AG08395 (cell line): ENCODE measurements at places on chromosomes 7 and 10.

DNA sequence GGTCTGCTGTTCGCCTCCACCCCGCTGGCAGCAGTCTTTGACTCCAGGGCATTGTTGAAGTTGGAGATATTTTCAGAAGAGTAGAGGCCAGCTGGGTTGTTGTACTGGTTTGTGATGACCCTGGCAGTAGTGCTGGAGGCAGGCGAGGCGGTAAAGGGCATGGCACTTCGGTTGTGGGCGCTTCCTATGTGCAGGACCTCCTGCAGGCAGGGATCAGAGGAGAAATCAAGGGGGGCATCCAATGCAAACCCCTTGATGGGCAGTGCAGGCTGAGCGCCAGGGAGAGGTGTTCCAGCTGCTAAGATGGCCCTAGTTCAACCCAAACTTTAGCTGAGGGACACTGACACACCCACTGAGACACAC lies 27.0 kb downstream of the PDLIM1 start:
- no peak for DNase-seq

DNA sequence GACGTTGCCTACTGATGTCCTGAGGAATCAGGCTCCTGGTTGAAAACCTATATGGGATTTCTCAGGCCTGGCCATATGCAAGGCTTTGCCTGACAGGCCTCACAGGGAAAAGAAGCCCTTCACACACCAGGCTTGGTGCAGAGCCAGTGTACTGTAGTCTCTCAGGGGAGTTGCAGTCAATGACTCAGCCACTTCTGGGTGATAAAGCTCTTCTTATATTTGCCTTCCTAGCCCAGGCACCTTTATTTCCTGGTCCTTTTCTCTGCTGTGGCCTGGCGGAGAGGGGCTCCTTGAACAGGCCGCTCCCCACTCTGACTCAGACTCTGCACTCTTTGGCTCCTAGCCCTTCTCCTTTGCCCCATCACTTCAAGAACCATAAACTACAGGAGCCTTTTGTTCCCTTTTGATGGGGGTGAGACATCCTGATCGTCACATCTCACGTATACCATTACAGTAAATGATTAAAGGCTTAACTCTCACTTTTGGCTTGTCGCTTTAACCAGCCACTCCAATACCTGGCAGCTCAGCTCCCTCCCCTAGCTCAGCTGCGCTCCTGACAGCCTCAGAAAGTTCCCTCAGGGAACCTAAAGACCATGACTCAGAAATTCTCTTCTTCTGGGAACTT lies 33.5 kb downstream of the DPY19L1 start:
- peak; percentile 24 for DNase-seq

GRCh38 chr10:76265441-76266113 lies 834.2 kb downstream of the LRMDA start:
- no peak for DNase-seq

- DNase-seq = no peak
Measured at GRCh38 chr10:132532749-132533560, 4.6 kb upstream of the INPP5A start.

DNA sequence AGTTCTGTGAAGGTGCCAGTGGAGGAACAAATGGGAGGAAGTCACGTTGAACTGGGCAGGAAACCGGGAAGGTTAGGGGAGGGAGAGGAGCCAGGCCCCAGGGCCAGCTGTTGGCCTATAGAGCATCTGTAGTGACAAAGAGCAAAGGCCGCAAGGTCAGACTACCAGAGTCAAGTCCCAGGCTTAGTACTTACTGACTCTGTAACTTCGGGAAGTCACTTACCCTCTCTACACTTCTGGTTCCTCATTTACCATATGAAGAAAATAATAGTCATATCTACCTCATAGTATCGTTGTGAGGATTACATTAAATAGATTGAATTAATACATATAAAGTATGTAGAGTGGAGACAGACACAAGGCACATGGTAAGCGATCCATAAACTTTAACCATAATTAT lies 101.8 kb upstream of the FZD1 start:
- DNase-seq = no peak

- DNase-seq = no peak
Measured at GRCh38 chr10:121713486-121713885, 115.2 kb upstream of the FGFR2 start.

- DNase-seq = peak; percentile 62
Measured at GRCh38 chr10:35447693-35448407, 111.5 kb downstream of the CCNY start.

DNA sequence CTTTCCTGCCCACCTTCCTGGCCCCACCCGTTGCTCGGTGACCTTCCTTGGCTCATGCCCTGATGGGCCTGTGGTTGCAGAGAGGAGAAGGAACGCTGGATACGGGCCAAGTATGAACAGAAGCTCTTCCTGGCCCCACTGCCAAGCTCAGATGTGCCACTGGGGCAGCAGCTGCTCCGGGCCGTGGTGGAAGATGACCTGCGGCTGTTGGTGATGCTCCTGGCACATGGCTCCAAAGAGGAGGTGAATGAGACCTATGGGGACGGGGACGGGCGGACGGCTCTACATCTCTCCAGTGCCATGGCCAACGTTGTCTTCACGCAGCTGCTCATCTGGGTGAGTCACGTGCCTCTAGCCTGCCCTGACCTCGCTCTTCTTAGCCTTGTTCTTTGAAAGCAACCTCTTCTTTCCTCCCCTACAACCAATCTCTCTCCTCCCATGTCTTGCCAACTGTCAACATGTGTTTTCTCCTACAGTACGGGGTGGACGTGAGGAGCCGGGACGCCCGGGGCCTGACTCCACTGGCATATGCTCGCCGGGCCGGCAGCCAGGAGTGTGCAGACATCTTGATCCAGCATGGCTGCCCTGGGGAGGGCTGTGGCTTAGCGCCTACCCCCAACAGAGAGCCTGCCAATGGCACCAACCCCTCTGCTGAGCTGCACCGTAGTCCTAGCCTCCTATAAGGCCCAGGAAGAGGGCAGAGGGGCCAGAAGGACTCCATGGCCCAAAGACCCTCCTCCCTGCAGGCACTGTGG lies 24.1 kb downstream of the GBX1 start:
- no peak for DNase-seq

GRCh38 chr10:24824536-24824935 lies 100.8 kb upstream of the ARHGAP21 start:
- DNase-seq = no peak

DNA sequence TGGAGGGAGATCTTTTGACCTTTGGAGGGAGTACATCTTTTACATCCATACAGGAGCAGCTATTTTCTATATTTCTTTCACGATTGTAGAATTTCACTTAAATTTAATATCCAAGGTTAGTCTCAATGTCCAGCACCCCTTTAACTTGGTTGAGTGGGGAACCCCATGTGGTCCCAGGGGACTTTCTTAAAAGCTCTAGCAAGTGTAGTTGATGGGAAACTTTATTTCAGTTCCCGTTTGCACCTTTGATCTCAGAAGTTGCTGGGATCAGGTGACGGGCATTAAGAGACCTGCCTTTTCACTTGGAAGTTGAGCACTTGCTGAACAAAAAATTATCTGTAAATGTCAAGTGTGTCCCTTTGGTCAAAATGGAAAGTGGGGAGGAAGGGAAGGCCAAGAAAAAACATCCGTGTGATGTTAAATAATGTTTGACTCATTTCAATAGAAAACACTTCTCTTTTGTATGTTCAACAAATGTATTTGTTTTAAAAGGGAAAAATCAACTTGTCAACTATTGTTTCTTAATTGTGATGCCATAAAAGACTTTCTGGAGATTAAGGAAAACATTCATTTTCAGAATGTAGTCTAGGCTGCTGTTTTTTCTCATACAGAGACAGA lies 370.1 kb upstream of the GALNT17 start:
- DNase-seq = no peak

- DNase-seq = no peak
Measured at GRCh38 chr10:97570146-97570788, 2.3 kb upstream of the ANKRD2 start.

DNA sequence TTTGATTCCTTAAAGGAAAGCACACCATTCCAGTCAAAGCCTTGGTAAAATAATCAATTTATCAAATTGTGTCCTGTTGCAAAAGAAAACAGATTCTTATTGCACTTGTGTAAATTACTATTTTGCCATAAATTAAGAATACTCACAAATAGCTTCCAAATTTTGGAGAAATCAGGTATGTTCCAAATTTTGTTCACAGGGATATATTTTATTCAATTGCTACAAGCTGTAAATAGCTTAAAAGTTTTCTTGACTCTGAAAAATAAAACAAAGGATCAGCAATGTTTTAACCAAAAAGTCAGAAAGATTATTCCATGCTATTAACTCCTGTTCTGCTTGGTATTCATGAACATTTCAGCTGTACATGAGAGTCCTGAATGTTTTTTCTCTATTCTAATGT lies 47.4 kb upstream of the CHST3 start:
- no peak for DNase-seq

- DNase-seq = no peak
Measured at GRCh38 chr10:71191551-71192076, 20.8 kb upstream of the UNC5B start.

DNA sequence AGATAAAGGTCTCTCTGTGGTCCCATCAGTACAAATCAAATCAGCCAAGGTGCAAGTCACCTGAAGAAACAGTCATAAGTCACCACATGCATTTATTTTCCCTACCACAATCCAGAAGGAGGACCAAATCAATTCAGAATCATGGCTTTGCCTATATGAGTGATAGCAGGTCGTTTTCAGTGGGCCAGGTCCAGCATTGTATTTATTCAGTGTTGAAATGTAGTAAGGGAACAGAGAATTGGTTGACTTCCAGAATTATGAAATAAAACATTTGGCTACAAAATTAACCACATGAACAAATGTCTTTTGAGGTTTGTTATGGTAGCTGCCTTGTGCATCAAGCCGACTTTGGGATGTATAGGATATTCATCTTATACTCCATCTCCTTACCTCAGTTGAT lies 88.4 kb downstream of the POLR1F start:
- DNase-seq = no peak

DNA sequence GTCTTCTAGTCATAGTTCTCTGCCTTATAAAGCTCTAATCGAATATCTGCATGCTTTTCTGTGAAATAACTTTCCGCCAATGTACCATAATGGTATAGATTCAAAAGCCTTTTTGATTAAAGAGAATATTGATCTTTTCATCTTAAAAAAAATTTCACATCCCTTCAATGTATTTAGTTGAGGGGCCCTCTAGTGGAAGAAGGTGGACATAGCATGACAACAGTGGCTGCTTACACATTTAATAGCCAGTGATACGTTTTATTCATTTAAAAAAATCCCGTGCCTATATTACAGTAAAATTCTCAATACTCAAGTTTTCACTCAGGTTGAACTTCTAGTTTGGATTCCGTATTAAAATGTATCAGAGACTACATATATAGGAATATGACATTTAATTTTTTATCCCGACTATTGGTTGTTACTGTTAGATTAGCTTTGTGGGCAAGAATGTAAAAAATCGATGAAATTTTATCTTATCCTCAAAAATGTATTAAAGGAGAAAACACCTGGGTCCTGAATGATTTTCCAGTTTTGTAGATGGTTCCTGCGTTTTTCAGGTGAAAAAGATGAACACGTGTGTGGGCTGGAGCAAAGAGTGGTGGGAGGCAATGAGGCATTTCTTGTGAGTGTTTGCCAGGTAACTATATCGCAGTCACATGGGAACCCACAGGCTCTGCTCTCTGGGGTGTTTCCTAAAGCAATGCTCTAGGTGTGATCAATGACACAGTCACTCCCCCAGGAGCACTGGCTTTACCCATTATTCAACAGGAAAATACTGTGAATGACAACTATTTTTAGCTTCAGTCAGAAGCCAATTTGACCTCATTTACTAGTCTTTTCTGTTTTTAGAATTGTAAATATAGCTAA lies 24.1 kb upstream of the PNLIP start:
- peak; percentile 38 for DNase-seq

- DNase-seq = no peak
Measured at GRCh38 chr7:22270371-22270770, 86.6 kb downstream of the RAPGEF5 start.

- no peak for DNase-seq
Measured at GRCh38 chr7:90833443-90833842, 237.3 kb downstream of the CDK14 start.

DNA sequence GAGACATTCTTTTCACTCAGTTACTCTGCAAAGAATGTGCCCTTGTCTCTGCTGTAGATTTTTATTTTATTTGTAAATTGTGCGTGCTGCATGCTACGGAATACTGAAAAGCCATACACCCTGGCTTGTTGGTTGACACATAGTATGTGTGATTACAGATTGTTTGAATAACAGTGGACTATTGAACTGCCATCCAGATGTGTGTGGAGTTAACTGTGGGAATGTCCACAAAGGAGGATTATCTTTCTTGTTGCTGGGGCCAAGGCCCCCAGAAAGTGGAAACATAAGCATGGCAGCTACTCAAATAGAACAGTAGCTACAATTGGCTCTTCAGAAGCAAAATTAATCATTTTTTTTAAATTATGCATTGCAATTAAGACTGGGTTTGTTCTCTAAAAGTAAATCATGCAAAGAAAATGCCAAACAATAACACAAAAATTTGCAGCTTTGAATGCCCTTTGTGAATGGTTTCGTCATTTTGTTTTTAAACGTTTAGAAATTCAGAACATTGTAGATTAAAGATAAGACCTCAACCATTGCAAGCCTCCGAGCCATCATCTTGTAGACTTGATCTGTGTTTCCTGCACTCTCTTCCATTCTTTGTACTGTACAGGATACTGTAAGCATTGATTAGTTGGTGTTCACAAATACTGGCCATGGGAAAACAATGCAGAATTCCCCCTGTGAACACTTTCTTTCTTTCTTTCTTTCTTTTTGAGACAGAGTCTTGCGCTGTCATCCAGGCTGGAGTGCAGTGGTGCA lies 210.3 kb upstream of the TCF7L2 start:
- no peak for DNase-seq

- no peak for DNase-seq
Measured at GRCh38 chr10:21048068-21048467, 151.0 kb upstream of the NEBL start.

DNA sequence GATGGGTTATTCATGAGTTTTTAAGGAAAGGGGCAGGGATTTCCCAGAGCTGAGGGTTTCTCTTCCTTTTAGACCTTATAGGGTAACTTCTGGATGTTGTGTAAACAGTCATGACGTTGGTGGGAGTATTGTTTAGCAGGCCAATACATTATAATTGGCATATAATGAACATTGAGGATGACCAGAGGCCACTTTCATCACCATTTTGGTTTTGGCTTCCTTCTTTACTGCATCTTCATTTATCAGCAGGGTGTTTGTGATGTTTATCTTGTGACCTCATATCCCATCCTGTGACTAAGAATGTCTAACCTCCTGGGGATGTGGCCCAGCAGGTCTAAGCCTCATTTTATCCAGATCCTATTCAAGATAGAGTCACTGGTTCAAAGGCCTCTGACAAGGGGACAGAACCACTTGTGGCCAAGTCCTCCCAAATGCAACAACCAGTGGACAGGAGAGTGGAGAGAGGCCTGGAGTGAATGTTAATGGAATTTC lies 77.3 kb upstream of the RPA3 start:
- peak; percentile 25 for DNase-seq

- no peak for DNase-seq
Measured at GRCh38 chr10:12351447-12351846, 2.1 kb downstream of the CAMK1D start.

- DNase-seq = peak; percentile 86
Measured at GRCh38 chr7:43869867-43870240, 537 bp upstream of the MRPS24 start.

DNA sequence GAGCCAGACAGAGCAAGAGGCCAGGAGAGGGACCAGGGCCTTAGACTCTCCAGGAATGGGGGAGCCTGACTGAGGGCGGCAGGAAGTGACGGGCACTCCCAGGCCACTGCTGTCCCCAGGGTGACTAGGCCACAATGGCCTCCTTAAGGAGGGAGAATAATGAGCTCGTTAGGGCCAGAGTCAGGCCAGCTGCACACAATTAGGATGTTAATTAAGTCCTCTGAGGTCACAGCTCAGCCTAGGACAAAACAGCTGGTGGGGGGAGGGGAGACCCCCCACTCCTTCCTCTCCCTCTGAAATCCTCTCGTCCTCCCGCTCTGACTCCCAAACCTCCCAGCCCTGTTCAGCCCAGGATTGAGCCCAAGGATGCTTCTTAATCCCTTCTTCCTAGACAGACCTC lies 143.0 kb downstream of the NEURL1 start:
- no peak for DNase-seq
